ENCODE measurements at places on chromosomes 1 and 21. TPM values are rescaled to one million over a fixed set of nuclear protein-coding genes. Genes with fewer than 3 reads are reported as not detected.

CNKSR1 gene
- 0.19 TPM for total RNA-seq

S100A12 gene
- total RNA-seq, result not detected

ALDH4A1 gene
- total RNA-seq, result 12.5 TPM

NBPF4 gene
- not detected for total RNA-seq

RPS8 gene
- total RNA-seq, result 1,775 TPM

MYBPH gene
- not detected for total RNA-seq

ALPL gene
- total RNA-seq, result 13.2 TPM

EFNA1 gene
- total RNA-seq, result 1.4 TPM

CIART gene
- total RNA-seq, result 4.8 TPM

TPM3 gene
- 371 TPM for total RNA-seq

OR6P1 gene
- not detected for total RNA-seq

LIPI gene
- total RNA-seq, result not detected

CFAP107 gene
- not detected for total RNA-seq

MROH9 gene
- 0.85 TPM for total RNA-seq

PKP1 gene
- 0.19 TPM for total RNA-seq

SKI gene
- 19.7 TPM for total RNA-seq
